ENCODE measurements at places on chromosomes 7 and 10. TPM values are rescaled to one million over a fixed set of nuclear protein-coding genes. Genes with fewer than 3 reads are reported as not detected.

GRCh38 chr10:116688741-116689495 is 53.4 kb downstream of the HSPA12A start:
- DNase-seq = no peak

DNA sequence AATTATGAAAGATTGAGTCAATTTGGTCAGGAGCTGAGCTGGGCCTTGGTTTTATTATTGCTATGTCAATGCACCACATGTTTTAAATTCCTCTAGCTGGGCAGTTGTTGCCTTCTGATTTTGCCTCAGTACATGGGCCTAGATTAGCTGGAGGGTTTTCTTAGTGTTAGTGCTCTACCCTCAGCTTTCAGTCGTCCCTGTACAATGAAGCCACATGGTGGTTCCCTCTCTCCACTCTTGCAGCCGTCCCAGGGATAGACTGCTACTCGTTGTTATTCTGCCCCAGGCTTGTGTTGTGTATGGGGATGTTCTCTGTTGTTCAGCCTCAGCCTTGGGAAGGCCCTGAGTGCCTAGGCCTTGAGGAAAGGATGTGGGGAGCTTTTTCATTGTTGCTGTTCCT is 37.0 kb downstream of the NHLRC2 start:
- no peak for DNase-seq

GRCh38 chr7:141864765-141865447 is 23.6 kb upstream of the PRSS37 start:
- DNase-seq = no peak

DNA sequence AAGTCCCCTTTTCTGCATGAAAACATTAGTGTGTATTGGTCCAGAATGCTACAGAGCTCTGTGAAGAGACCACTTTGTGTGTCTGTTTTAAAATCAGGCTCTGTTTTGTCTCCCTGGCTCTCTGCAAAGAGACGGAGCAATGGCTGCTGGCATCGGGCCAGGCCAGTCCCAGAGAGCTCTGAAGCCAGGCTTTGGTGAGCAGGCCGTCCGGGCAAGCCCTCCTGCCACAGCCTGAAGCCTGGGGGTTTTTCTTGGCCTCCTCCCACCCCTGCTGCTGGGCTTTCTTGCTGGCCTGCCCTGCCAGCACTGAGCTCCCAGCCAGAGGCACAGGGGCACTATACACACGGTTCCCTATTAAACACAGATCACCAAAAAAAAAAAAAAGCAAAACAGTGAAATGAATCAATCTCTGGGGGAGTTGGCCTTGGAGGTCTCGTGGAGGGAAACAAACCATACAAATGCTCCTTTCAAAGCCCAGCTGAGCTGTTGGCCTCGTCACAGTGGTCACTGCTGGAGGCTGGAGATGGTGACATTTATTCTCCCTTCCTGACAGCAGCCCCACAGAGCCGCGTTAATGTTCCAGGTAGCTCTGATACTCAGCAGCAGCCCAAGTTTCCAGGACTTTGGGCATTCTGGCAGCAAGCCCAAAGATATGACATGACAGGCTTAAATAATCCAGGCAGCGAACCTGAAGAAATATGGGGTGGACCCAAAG is 237.2 kb downstream of the TCF7L2 start:
- no peak for DNase-seq

DNA sequence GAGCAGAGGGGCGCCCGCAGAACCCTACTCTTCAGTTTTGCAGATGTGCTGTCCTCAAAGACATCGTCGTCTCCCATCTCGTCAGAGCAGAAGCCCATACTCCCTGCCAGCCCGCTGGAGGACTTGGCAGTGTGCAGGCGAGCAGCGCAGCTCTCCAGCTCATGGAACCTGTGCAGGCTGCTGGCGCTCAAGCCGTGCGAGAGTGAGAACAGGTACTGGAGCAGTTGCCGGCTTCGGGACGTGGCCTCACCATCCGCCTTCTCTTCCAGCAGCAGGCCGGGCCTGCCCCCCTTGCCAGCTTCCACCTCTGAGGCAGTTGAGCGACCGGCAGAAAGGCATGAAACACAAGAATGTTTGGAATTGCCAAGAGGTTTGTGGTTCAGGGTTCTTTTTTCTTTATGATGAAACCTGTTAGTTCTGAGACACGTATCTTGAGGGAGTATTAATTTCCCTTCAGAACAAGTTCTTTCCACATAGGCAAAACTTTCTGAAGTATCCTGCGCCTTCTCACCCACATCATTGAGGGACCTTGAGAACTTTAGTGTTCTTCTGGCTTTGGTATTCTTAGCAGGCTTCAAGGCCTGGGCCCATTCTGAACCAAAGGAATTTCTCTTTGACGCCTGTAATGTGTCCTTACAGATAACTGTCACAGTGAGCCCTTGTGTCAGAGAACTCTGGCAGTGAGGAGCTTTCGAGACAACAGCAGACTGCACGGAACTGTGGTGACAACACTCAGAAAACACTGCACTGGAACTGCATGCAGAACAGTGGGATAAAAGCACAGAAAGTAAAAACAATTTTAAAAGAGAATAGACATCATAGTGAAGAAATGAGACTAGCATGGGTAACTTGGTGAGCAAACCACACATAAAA is 89.5 kb downstream of the ALOX5 start:
- no peak for DNase-seq

DNA sequence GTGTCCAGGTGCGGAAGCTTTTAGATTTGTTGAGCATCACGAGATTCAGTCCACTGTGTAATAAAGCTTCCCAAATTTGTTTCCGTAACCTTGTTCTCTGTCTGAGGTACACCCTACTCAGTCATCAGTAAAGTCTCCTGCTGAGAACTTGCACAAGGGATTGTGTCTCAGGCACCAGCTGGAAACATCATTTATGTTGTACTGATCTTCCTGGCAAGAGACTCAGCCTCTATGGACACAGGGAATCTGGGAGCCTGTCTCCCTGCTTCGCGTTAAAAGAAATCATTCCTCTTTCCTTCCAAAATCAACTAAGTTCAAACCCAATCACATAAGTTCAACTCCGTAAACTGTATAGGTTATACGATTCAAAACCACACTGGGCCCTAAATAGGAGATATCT is 336.8 kb downstream of the GPR37 start:
- DNase-seq = no peak

The STEAP1B gene
- total RNA-seq = 0.17 TPM

The STEAP4 gene
- total RNA-seq = 0.80 TPM

The ZNF316 gene
- total RNA-seq = 12.6 TPM

The SAP25 gene
- total RNA-seq = not detected

The LBX1 gene
- total RNA-seq = not detected

The OPALIN gene
- total RNA-seq = not detected
